ENCODE measurements at places on chromosomes 2 and 18. TPM values are rescaled to one million over a fixed set of nuclear protein-coding genes. Genes with fewer than 3 reads are reported as not detected.
A peak's percentile ranks its signal among the peaks of the same experiment; 100 is the strongest.

The AP1S3 gene
- total RNA-seq = 57.7 TPM

The RNF25 gene
- 58.9 TPM for total RNA-seq

The RBM44 gene
- total RNA-seq = 0.23 TPM

GRCh38 chr2:107111623-107112022 lies 225.7 kb upstream of the ST6GAL2 start:
- no peak for DNase-seq

- no peak for DNase-seq
These were observed 117.0 kb downstream of the EHBP1 start for GRCh38 chr2:62822549-62822948.

DNA sequence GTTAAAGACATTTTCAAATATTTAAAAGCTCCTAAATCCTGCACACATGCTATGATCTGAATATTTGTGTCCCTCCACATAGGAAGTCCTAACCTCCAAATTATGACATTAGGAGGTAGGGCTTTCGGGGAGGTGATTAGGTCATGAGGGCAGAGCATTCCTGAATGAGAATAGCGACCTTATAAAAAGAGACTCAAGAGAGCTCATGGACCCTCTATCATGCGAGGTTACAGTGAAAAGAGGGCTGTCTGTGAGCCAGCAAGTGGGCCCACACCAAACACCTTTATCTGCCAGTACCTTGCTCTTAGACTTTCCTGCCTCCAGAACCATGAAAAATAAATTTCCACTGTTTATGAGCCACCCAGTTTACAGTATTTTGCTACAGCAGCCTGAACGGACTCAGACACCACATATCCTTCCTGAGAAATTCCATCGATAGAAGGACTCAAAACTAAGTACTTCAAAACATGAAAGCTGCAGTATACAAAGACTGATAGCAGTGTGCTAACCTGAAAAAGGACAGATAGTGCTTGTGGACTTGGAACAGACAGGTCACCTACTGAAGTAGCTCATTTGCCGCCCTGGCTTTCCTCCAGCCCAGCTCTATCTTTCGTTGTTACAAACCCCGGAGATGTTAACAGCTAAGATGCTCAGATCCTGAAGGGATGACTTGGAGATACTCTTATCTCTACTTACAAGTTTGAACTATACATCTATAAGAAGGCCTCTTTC lies 13.8 kb downstream of the FAM210A start:
- no peak for DNase-seq

GRCh38 chr2:118881490-118882129 lies 34.2 kb upstream of the EN1 start:
- DNase-seq = peak; percentile 75

The ALLC gene
- total RNA-seq = not detected

GRCh38 chr2:233101816-233102215 lies 41.7 kb downstream of the INPP5D start:
- no peak for DNase-seq

Measured in MCF 10A (cell line).